ENCODE measurements at places on chromosomes 4 and X.

DNA sequence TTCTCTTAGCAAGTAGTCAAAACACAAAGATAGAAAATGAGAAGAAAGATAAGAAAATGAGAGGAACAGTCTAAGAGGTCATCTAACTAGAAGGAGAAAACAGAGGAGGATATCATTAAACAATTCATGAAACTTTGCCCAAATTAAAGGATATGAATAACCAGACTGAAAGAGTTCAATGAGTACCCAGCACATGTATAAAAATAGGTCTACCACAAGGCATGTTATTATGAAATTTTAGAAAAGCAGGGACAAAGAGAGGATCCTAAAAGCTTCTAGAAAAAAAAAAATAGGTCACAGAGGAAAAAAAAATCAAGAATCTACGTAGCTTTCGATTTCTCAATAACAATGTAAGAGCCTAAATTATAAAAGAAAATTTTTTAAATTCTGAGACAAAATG is 118.5 kb downstream of the WDFY3 start:
- DNase-seq, result no peak

GRCh38 chr4:83138946-83139345 is 24.4 kb upstream of the PLAC8 start:
- no peak for DNase-seq

GRCh38 chrX:129262912-129263311 is 260.4 kb downstream of the SMARCA1 start:
- no peak for DNase-seq

- no peak for DNase-seq
Observed at GRCh38 chrX:67436867-67437266, 107.0 kb upstream of the AR start.

GRCh38 chr4:167784826-167785225 is 307.5 kb upstream of the ANXA10 start:
- no peak for DNase-seq
